ENCODE measurements at places on chromosomes 12 and 14. TPM values are rescaled to one million over a fixed set of nuclear protein-coding genes. Genes with fewer than 3 reads are reported as not detected.

Gene BDKRB2
- total RNA-seq: under 0.01 TPM

Gene AQP2
- total RNA-seq: not detected

Gene P2RX2
- total RNA-seq: not detected

Gene FOXA1
- total RNA-seq: 8.2 TPM

Gene APOLD1
- 1.5 TPM for total RNA-seq

Gene FSCB
- not detected for total RNA-seq

Gene WDHD1
- total RNA-seq: 19.6 TPM

Gene PNP
- total RNA-seq: 178 TPM

Gene FOXN4
- total RNA-seq: not detected

Gene SERPINA12
- not detected for total RNA-seq

Gene TEX22
- not detected for total RNA-seq

Gene MYF5
- not detected for total RNA-seq

Measured in epithelial cell of proximal tubule (primary cell).